Islet precursor cell (in vitro differentiated cells): ENCODE measurements at places on chromosomes 3 and 15.

GRCh38 chr3:104596054-104596453, 770.7 kb upstream of the ALCAM start:
- DNase-seq = no peak

GRCh38 chr3:13091898-13092611, 18.8 kb upstream of the IQSEC1 start:
- peak; percentile 90 for DNase-seq

DNA sequence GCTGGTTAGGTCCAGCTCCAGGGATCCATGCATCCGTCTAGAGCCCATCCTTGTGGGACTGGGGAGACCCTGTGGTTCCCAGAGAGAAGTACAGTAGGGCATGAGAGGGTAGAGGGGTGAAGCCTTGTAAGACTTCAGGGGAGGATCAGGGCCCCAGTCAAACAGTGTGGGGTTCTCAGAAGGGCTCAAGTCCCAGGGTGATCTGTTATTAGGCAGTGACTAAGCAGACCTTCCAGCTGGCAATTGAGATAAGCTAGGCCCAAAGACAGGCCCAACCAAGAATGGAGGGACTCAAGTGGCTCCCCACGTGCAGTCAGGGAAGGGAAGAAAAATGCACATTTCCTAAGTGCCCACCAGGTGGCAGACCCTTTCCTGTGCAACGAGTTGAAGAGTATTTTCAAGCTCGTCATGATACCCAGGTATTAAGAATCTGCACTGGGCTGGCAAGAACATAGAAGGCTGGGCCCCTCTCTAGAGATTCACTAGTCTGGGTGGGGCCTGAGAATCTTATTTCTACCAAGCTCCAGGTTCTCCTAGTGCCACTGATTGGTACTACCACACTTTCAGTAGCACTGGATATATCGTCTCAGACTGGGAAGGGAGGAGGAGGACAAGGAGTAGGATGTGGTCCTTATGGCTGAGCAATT, 240.8 kb downstream of the NR1D2 start:
- DNase-seq = peak; percentile 68

DNA sequence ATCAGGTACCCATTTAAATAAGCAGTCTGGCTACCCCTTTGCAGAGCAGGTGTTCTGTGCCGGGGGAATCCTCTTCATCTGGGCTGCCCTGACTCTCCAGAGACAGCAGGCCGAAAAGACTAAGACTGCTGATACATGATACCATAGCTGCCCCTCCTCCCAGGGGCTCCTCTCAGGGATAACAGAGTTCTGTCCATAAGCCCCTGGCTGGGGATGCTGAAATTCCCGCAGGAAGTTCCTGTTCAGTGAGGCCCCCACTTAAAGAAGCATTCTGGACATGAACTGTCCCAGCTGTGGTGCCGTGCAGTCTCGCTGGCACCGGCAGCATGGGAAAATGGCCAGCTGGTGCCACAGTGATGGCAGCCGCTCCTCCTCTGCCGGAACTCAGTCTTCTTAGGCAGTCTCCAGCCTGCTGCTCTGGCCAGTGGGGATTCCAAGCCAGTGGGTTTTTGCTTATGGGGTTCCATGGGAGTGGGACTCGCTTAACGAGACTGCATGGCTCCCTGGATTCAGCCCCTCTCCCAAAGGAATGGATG, 1026.2 kb downstream of the NAALADL2 start:
- no peak for DNase-seq

- peak; percentile 64 for DNase-seq
Measured at GRCh38 chr15:101675796-101676582, 23.8 kb upstream of the TM2D3 start.
